ENCODE measurements at places on chromosomes 6 and 20.

DNA sequence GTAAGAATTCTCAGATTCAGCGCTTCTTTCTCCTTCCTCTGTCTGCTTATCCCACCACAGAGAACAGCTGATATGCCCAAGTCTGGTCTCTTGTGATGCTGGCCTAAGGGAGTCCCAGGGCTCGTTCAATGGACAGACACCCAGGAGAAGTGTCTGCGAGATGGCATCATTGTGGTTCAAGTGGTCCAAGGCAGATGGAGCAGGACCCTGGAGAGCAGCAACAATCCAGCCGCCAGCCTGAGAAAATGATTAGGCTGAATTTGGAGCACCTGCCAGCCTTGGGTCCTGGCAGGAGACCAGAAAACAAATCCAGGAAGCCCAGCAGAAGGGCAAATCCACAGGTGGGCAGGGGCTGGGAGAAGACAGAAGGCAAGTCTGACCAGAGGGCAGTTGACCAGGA lies 145.8 kb downstream of the PTPRT start:
- DNase-seq = no peak

DNA sequence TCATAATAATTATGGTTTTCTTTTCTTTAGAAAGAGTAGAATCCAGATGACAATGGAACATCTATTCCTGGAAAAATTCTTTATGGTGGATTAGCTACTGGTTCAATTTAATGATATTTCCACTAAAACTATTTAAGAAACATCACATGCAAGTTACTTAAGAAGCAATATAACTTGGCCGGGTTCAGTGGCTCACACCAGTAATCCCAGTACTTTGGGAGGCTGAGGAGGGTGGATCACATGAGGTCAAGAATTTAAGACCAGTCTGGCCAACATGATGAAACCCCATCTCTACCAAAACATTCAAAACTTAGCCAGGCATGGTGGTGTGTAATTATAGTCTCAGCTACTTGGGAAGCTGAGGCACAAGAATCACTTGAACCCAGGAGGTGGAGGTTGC lies 65.9 kb upstream of the SMLR1 start:
- DNase-seq = no peak

GRCh38 chr6:19837511-19838441 lies 606 bp downstream of the ID4 start:
- DNase-seq = no peak

DNA sequence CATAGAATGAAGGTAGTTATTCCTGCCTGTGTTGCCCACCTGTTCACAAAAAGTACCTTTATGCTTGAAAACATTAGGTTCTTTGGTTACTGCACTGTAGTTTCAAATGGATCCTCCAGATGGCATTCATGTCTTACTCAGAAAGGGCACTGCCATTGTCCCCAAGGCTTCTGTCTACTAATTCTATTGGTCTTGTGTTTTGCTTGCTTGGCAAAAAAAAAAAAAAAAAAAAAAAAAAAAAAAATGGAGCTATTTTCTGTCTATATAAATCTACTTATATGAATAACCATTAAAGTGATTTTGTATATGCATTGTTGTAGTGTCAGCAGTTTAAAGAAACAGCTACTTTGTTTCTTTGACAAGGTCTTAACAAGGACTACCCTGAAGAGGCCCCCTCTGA lies 12.7 kb upstream of the EFHC1 start:
- DNase-seq = no peak

GRCh38 chr20:286508-286907 lies 4.0 kb downstream of the C20orf96 start:
- DNase-seq = no peak

DNA sequence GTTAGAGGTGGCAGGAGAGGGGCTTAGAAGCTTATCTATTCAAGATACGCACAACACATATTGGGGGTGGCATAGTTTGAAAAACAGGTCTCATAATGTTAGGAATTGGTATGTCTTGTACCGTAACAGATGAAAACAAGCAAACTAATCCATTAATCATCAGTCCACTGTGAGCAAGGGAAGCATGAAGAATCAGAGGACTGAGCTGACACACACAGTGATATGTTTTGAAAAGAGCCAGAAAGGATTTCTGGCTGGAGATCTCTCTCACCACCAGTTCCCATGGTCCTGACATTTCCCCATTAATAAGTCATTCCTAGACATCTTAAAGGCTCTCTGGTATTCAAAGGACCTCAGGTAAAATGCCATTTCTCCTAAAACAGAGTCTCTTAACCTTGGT lies 158.8 kb upstream of the PHACTR1 start:
- DNase-seq = no peak

GRCh38 chr20:50516935-50517816 lies 7.0 kb downstream of the PTPN1 start:
- no peak for DNase-seq

DNA sequence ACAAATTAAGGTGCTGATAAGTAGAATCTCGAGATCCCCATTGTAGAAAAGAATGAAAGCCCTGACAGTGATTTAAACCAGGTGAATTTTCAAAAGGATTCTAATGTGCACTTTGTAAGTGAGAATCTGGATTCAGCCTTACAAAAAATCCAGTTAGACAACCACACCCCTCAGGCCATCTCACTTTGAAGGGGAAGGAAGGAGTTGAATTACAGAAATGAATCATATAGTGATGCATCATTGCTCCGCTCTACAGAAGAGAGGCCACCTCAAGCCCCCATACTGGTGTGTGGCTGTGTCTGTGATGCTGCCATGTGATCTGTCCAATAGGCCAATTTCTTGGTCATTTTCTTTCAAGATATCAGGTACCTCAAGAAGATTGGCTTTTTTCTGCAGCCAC lies 85.5 kb upstream of the NT5E start:
- no peak for DNase-seq

Measured in cortex of kidney (tissue), 1 donor.